ENCODE measurements at places on chromosomes 5 and 9.

DNA sequence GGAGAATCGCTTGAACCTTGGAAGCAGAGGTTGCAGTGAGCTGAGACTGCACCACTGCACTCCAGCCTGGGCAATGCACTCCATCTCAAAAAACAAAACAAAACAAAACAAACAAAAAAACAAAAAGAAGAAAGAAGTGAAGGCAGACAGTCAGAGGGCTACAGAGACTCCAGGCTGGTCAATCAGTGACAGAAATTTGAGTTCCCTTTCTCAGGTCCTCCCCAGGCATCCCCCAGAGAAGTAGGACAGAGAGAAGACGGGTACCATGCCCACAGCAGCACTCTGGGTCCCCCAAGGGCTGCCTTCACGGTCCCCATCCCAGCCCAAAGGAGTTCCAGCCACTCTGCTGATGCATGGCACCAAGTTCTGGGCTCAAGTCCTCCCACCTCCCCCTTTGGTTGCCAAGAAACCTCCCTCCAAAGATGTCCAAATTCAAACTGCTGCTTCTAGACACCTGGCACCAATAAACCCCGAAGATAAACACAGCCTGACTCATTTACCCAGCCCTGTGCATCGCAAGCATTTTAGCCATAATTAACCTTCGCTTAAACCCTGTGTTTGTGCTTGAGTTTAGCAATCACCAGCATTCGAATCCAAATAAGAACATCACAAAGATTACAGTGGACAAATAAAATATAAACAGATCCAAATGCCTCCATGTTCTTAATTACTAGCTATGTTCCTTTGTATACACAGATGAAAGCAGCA, 24.0 kb downstream of the SEMA4D start:
- DNase-seq, result no peak

- DNase-seq, result no peak
These were observed 162.4 kb downstream of the TTC39B start for GRCh38 chr9:15144622-15145061.

DNA sequence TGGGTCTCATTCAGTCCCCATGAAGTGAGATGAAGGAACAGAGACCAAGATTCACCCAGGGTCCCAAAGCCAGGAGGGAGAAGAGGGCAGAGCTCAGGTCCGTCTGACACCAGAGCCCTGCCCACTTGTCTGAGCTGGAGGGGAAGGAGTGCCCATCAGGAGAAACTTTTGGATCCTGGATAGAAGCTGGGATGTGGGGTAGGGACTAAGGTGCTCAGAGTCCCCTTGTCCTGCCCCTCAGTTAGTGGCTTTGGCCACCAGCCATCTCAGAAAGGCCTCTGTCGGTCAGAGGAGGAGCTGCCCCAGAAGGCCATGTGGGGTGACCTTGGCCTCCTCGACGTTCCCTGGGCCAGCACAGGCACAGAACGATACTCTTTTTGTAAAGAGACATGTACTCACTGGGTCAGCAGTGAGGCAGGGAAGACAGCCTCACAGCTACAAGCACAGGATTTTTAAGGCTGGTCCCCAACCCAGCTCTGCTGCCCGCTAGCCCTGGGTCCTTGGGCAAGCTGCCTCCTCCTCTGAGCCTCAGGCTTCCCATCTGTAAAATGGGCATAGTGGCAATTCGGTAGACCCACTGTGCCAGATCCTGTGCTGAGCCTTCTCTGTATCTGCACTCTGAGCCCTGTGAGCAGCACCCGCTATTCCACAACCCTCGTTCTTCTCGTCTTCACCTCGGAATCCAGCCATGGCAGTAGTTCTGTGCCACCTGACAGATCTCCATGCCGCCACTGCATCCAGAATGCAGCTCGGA, 49.4 kb downstream of the C9orf50 start:
- no peak for DNase-seq

DNA sequence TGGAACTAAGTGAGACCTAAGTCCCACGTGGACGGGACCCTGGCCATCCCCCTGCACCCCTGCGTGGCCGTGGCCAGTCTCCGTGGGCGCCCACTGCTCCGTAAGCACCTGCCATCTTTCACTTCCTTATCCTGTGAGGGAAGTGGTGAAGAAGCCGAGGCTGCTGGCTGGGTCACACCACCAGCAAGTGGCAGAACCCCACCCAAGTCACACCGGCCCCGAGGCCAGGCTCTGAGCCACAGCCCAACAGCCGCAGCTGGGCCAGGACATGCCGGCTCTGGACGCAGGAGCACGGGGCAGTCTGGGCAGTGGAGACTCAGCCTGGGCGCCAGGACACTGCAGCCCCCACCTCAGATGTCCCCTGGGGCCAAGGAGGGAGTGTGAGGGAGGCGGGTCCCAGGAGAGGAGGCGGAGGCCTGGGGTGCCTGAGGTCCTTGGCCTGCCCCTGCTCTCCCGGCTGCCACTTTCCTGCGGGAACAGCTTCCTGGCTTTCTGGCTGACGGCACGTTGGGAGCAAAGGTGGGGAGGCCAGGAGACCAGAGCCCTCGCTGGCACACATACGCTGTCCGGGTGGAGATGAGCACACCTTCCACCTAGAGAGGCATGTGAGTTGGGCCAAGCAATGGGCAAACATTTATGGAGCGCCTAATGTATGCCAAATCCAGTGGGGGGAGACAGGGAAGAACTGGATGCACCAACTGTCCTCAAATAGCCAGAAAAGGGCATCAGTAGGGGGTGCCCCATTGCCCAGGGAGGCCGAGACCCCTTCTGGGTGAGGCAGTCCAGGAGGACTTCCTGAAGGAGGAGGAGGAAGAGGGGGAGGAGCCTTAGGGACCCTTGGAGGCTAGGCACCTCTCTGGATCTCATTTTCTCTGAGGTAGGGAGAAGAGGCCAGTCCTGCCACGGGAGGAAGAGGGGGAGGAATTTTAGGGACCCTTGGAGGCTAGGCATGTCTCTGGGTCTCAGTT, 43.9 kb upstream of the EGFL7 start:
- no peak for DNase-seq

DNA sequence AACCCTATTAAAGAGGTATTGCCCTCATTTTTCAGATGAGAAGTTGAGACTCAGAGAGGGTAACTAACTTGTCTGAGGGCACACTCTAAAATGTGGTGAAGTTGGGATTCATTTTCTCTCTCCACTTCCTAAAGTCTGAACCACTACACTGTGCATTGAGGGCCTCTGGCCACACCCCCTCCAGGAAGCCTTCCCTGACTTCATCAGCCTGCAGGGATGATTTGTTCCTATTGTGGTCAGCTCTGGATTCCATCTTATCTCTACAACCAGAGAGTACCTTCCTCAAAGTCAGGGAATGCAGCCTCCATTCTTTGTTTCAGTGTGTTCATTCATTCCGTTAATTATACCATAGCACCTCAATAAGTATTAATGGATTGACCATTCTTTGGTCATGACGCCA, 356.0 kb upstream of the PANK3 start:
- no peak for DNase-seq

DNA sequence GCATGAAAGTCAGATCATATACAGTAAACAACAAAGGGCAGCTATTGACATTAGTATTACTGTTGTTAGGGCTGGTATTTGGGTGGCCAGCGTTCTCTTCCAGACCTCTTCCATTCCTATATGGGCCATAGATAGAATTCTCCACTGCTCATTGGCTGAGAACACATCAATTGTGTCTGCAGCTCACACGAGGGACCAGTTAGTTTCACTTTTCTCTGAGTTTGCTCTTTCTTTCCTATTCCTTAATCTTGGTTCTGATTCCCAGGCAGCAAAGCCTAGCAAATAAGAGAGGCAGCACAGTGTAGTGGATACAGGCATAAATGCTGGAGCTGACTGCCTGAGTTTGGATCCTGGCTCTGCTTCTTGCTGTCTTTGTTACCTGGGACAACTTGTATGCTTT, 476.4 kb downstream of the SPOCK1 start:
- no peak for DNase-seq

DNA sequence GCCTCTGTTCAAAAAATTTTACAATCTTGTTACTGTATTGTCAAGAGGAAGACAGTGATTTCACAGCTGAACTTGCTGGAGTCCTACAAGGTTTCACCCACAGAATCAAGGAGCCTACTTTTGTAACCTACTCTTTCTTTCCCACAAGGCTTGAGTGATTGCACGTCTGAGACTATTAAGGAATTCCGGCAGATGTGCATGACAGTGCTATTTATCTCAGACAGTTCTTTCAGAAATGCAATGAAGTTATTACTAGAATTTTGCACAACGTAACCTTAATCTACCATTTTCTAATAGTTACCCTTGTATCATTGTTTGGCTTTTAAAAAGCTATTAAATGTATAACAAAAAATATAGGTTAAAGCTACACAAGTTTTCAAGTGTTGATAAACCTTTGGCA, 400.1 kb downstream of the PTPRD start:
- DNase-seq, result no peak

DNA sequence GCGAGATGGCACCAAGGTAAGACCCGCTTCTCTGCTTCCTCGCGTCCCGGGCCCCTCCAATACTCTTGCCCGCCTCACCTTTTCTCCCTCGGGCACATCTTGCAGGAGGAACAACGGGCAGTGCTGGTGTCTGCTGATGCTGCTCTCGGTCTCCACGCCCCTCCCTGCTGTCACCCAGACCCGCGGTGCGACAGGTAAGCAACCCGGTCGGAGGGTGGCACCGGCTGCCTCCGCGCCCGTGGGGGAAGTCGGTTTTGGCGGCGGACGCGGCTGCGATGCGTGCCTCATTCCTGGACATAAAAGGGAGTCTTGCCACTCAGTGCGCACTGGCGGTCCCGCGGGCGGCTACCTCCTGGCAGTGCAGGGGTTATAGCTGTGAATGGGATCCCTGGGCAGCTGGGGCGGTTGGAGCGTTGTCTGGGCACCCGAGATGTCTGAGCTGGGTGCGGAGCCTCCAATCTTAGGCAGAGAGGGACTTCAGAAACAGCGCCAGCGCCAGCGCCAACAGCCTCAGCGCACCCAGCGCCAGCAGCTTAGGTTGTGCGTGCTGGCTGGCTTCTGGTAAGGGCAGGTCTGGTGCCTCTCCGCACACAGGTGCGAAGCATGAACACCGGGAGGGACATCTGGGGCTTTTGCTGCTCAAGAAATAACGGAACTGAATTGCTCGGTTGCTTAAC, 488 bp downstream of the COL15A1 start:
- DNase-seq, result peak; percentile 14

GRCh38 chr5:142697356-142698255, 11.7 kb upstream of the FGF1 start:
- DNase-seq, result no peak

DNA sequence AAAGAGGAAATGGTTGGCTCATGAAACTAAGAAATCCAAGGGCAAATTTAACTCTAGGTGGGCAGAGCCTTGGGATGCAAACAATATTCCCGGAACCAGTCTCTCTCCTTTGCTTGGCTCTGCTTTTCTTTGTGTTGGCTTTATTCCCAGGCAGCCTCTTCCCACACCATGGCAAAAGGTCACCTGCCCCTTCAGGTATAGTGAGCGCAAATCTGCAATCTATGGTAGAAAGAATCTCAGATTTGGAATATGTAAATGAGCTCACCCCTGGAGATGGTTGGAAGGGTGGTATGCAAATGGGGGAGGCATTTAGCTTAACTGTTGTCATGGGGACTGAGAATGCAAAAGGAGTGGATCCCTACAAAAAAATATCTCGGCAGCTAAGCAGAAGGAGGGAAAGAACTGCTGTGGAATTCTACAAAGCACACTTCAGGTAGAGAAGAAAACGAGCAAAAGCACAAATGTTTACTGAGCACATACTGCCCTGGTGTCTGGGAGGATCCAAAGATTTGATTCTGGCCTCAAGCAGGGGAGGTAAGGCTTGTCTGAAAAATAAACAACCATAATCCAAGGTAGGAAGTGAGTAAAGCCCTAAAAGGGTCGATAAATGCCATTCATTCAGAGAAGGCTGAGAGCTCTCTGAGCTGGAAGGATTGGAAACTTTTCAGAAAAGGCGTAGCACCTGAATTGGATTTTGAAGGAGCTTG, 139.7 kb downstream of the TLE1 start:
- no peak for DNase-seq

DNA sequence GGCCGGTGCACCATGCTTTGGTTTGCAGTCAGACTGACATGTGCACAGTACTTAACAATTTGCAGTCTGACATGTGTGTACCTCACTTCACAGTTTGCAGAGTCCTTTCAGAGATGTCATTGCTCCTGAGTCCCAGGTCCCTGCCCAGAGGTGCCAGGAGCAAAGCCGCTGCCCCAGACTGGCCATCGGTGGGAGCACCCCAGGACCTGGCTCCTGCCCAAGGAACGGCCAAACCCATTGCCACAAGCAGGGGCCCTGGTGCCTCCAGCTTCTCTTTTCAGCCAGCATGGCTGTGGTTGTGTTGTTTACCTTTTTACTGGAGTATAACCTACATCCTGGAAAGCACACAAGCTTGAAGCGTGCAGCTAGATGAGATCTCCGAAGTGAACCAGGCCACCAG, 28.6 kb downstream of the RASGEF1C start:
- no peak for DNase-seq

DNA sequence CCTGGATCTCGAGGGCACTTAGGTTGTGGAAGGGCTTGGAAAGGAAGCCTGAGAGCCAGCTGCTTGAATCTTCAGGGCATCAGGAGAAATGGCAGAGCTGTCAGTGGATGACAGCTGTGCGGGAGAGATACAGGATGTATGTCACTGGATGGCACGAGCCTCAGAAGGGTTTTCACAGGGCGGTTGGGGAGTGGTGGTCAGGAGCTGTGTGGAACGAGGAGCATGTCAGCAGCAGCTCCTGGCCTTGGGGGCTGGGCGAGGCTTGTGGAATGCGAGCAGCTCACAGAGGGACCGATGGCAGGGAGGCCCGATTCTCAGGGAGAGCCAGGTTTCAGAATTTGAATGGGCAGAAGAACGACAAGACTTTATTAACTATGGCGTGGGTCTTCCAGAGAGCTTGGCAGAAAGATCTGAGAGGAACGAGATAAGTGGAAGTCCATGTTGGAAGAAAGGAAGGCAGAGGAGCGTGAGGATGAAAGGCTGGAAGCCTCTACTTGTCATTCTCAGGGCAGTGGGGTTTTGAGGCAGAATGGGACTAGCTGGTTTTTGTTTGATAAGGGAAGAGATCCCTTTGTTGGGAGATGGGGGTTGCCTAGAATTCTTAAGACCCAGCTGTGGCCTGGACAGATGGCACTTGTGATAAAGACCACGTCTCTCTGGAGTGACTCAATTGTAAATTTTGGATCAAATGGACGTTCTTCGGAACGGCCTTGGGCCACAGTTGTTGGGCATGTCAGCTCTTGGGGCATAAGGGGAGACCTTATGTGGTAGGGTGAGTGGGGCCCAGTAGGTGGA, 60.3 kb downstream of the SNX30 start:
- no peak for DNase-seq

DNA sequence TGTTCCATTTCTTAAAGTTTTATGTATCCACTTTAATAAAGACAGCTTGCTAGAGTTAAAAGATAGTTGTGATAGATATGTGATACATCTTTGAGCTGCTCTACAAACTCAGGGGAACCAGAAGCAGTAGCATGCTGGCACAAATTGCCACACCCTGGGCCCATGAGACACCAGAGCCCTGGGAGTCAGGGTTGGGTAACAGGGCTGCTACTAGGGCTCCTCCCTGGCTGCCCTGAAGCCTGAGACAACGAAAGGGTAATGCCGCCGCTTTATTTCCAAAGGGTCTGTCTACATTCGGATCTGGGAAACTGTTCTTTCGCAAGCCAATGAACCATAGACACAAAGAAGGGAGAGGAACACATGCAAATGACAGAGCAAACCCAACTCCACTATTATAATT, 29.2 kb downstream of the PTPN3 start:
- no peak for DNase-seq

GRCh38 chr5:133121080-133121479, 69.3 kb downstream of the HSPA4 start:
- no peak for DNase-seq
